Foreskin keratinocyte (primary cell): ENCODE measurements at places on chromosomes 16 and 17.

- DNase-seq = no peak
Observed at GRCh38 chr17:77968788-77969187, 10.3 kb downstream of the TNRC6C start.

- DNase-seq = no peak
Observed at GRCh38 chr17:73052923-73053322, 39.6 kb downstream of the SLC39A11 start.

DNA sequence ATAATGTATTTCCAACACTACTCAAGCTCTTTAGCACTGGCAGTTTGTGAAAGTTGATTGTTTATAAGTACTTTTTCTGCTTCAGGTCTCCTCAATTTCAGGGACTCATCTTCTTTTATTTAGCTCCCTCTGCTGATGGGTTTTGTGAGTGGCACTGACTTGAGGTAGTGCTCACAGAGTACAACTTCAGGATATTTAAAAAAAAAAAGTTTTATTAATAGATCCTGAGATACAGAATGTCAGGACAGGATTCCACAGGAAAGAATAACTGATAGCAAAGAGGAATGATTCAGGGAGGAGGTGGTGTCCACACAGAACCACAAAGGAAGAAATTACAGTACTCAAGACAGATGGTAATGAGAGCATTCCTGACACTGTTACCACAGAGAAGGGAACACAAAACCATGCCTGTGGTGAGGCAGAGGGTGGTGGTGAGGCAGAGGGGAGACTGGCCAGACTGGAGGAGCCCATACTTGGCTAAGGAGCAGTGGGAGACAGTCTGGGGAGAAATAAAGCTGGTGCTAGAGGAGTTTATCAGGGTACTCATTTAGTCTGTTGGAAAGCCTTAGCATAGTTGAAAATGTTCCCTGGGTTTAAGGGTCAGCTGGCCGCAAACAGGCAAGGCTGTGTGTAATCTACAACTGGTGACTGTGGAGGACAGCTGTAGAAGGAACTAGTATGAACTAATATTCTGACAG lies 63.7 kb downstream of the SPAG9 start:
- peak; percentile 90 for DNase-seq

DNA sequence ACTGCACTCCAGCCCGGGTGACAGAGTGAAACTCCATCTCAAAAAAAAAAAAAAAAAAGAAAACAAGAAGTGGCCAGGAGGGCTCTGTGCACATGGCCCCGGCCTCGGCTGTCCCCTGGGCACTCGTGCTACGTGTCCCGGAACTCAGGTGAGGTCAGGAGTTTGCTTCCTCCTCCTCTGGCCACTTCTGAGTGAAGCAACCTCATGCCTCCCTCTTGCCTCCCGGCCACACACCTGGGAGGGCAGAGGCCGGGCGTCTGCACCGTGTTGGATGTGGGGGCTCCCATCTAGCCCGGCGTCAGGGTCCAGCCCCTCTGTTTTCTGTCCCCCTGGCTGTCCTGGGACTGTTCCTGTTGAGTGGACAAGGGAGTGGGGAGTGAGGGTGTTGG lies 22.2 kb downstream of the ASPSCR1 start:
- DNase-seq = no peak

GRCh38 chr16:64469351-64469750 lies 652.5 kb downstream of the CDH11 start:
- DNase-seq = no peak

- DNase-seq = peak; percentile 83
Observed at GRCh38 chr16:80932708-80933095, 74.0 kb downstream of the CMC2 start.

- no peak for DNase-seq
Observed at GRCh38 chr17:18020971-18021370, 18.0 kb downstream of the ATPAF2 start.

DNA sequence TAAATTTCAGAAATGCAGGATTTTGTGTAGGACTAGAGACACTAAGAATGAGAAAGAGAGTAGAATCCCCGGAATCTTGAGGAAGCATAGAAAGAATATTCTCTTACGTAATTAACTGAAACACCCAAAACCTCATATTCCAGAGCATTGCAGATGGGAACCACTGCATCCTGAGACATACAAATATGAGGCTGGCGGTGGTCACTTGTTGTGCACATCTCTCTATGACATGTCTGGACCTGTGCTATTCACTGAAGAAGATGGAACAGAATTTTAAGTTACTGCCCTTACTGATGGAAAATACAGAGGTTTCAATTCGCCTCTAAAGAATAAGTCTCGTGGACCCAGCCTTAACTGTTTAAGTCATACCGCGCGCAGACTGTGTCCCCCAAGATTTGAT lies 806 bp downstream of the RAD51C start:
- DNase-seq = no peak

DNA sequence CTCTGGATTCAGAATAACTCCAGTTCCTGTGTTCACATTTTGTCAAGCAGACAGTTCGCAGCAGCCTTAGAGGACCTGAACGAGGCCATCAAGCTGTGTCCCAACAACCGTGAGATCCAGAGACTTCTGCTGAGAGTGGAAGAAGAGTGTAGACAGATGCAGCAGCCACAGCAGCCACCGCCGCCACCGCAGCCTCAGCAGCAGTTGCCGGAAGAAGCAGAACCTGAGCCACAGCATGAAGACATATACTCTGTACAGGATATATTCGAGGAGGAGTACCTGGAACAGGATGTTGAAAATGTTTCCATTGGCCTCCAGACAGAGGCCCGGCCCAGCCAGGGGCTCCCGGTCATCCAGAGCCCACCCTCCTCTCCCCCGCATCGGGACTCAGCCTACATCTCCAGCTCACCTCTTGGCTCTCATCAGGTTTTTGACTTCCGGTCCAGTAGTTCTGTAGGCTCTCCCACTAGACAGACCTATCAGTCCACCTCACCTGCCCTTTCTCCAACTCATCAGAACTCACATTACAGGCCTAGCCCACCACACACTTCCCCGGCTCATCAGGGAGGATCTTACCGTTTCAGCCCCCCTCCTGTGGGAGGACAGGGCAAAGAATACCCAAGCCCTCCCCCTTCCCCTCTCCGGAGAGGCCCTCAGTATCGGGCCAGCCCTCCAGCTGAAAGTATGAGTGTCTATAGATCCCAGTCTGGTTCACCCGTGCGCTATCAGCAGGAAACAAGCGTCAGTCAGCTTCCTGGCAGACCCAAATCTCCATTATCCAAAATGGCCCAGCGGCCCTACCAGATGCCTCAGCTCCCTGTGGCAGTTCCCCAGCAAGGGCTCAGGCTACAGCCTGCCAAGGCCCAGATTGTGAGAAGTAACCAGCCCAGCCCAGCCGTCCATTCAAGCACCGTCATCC lies 25.9 kb downstream of the CYB561 start:
- DNase-seq = no peak

DNA sequence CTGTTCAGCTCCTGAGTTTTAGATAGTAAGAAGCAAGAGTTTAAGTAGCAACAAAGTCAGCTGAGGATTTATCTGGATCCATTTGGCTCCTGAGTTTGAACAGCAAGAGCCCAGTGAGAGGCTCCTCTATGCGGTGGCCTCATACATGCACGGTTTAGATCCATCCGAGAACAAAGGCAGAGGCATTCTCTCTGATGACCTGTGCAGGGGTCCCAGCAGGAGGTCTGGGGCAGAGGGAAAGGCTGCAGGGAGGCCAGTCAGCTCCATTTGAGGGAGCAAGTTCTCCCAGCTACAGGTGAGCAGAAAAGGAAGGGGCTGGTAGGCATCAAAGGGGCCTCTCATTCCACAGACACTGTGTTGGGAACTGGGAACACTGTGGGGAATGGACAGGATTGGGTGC lies 16.5 kb downstream of the PITPNM3 start:
- DNase-seq = no peak

DNA sequence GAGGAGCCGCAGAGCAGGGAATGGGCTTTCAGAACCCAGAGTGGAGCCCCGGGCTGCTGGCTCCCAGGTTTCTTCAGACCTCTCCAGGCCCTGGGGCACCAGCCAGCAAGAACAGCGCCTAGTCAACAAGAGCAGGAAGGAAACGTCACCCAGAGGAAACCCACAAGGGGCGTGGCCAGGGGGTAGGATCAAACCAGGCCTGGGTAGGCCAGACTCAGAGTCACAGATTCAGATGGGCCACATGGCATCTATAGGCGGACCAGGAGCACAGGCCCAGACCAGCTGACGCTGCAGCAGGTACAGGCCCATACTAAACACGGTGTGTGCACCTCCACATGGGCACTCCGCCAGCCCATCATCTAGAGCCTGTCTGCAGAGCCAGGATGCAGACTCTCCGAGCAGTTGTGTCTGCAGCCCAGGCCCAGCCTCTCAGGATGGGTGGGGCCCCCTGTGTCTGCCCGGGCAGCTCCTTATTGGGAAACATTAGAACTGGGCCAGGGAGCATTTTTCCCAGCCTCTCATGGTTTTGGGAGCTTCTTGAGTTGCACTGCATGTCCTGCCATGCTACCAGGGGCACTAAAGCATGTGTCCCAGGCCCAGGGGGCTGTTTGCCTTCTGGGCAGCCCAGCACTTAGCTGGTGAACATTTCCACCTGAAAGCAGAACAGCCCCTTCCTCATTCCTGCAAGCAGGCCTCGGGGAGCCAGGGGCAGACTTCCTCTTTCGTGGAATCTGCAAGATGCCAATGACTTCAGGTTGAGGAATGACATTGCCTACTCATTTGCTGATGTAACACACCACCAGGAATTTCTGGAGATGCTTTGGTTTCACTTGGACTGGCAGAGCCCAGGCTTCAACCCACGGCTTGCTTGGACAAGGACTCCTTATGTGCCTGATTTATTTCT lies at the start of gene NLRP1:
Gene NLRP1, minus strand, starts transcription at position 127 of the 904 bp plus-strand sequence. CDS start 552 bp downstream, outside the sequence.
- DNase-seq = peak; percentile 100

- DNase-seq = no peak
Observed at GRCh38 chr17:6638046-6638908, 2.2 kb downstream of the KIAA0753 start.

GRCh38 chr16:29154676-29155121 lies 169.8 kb downstream of the LAT start:
- no peak for DNase-seq

DNA sequence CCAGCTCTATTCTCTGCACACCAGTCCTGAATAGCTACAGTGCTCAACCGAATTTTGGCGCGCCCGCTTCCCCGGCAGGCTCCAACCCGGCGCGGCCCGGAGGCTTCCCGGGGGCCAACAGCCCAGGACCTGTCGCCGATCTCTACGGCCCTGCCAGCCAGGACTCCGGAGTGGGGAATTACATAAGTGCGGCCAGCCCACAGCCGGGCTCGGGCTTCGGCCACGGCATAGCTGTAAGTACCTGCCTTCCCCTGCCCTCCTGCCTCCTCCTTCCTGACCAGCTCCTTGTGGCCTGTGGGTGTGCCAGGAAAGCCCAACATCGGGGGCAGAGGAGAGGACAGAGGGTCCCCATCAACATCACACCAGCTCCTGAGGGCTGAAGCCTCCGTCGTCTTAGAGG lies 70.2 kb downstream of the CCDC182 start:
- no peak for DNase-seq

GRCh38 chr16:76749780-76750375 lies 441.1 kb upstream of the MON1B start:
- DNase-seq = no peak

DNA sequence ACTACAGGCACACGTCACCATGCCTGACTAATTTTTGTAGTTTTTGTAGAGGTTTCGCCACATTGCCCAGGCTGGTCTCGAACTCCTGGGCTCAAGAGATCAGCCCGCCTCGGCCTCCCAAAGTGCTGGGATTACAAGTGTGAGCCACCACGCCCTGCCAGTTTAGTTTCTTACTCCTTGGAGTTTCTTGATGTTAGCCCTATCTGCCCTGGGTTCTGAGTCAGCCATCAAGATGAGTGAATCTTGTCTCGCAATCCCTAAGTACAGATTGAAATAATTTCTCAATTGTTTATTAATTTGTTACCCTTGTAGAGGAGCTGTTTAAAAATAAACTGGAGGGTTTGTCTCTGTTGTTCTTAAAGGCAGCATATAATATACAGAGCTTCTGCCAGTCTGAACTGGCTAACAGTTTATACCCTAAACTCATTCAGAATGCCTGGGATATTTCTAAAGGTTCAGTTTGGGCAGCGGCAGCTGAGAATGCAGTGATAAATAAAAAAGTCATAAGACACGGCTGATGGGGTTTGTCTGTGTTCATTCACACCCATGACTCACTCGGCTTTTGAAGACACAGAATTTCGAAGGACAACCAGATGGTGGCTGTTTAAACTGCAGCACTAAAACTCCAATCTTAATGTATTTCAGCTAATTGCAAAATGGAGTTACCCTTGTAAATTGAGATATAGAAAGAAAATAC lies 39.6 kb downstream of the GPRC5B start:
- peak; percentile 58 for DNase-seq

GRCh38 chr17:4449736-4450135 lies 16.0 kb downstream of the SPNS3 start:
- DNase-seq = no peak

DNA sequence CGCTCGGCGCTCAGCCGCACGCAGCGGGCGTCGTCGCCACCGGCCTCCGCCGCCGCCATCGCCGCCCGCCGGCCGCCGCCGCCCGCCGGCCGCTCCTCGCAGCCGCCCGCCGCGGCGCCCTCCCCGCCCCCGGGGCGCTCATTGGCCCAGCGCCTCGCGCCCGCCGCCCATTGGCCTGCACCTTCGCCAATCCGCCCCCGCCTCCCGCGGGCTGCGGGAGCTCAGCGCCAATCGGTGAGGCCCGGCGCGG lies at the start of gene PGP:
Gene PGP, minus strand, starts transcription at position 122 of the 250 bp plus-strand sequence. Its CDS starts 63 bp downstream, at position 59.
- DNase-seq = no peak

- no peak for DNase-seq
Observed at GRCh38 chr17:58541249-58541648, 26.8 kb upstream of the MTMR4 start.

DNA sequence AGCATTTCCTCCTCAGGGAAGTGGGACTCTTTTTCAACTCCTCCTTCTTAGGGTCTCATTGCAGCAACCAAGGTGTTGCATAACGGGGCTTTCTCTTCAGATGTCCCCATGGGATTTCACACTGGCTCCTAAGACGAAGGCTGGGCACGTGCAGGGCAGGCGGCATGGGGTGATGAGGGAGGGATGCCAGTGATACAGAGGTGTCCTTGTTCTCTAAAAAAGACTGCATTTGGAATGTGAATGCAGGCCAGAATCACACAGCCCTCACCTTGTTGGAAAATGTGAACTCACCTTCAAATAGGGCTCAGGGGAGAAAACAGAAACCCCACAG lies 105.6 kb downstream of the XYLT1 start:
- no peak for DNase-seq

- no peak for DNase-seq
Observed at GRCh38 chr17:58309918-58310259, 18.7 kb downstream of the TSPOAP1 start.

DNA sequence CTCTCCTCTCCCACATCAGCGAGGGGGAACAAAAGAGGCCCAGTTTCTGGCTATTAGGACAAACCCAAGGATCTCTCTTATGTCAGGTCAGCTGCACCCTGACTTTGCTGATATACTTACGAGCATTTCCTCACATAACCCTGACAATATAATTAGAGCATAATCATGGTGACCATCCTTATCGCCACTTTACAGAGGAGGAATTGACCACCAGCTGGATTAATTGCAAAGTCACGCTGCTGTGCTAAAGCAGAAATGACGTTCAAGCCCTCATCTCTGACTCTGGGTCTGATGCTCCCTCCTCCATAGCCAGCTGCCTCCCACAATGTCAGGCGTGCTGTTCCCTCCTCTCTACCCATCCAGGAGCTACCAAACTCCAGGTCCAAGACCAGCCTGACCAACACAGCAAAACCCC lies 42.6 kb downstream of the TRARG1 start:
- no peak for DNase-seq

GRCh38 chr16:72434159-72434558 lies 262.2 kb upstream of the PMFBP1 start:
- no peak for DNase-seq

GRCh38 chr17:81273698-81274470 lies 21.2 kb downstream of the SLC38A10 start:
- DNase-seq = no peak

GRCh38 chr17:28862561-28862960 lies 7.7 kb downstream of the ERAL1 start:
- DNase-seq = no peak

- no peak for DNase-seq
Observed at GRCh38 chr16:67068212-67068753, 39.3 kb downstream of the CBFB start.
